ENCODE measurements at places on chromosomes 3 and 15.

GRCh38 chr3:160661660-160662059 is 15.3 kb upstream of the ARL14 start:
- DNase-seq, result no peak

DNA sequence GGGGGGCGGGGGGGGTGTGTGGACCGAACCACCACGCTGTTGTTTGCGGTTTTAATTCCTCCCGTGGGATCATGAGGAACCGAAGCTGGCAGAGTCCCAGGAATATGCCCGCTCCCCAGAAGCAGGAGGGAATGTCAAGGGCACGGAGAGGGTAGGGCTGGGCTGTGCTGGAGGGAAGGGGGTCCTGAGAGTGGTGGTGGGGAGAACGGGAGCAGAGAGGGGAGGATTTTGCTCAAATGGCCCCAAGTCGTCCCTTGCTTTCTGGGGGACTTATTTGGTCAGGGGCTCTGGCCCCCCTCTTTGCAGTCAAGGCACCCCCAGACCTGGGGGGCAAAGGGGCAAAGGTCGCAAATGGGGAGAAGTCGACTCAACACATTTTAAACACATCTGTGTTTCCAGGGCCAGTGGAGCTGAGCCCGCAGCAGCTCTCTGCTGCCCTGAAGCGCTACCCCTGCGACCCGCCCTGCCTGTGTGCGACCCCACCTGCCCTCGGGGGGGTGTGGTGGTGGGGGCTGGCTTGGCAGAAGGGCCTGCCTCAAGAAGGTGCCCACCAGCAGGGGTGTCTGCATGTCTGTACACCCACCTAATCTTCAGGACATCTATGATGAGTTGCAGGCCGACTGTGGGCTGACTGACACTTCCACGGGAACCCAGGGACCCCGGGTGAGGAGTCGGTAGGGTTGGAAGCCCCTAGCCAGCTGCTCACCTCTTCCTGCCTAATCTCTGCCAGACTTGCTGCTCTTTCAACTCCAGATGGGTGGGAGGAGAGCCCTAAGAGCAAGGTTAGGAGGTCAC is 602 bp upstream of the ATP2B2 start:
- no peak for DNase-seq

GRCh38 chr3:116367761-116368395 is 77.4 kb downstream of the LSAMP start:
- no peak for DNase-seq

- DNase-seq, result no peak
Measured at GRCh38 chr3:197019535-197019934, 10.1 kb downstream of the MELTF start.

- DNase-seq, result no peak
Measured at GRCh38 chr3:184196536-184196935, 10.5 kb downstream of the ABCF3 start.

- no peak for DNase-seq
Measured at GRCh38 chr3:63966871-63967270, 54.7 kb upstream of the SCAANT1 start.

GRCh38 chr15:49361370-49361769 is 61.7 kb upstream of the FGF7 start:
- no peak for DNase-seq

DNA sequence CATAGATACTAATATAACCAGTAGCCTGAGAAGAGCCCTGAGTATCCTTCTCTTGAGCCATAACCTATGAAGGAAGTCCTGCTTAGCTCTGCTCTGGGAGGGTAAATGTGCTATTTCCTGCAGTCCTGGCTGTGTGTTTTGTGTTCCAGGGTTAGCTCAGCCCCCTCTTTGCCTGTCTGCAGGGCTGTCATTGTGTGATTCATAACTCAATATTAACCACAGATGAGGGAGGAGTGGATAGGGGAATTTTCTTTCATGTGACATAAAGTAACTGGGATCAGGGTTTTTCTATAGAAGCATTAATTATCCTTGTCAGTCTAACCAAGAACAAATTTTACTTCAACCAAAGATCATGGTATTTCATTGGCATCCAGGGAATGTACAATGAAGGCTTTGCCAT is 183.3 kb upstream of the ZBTB20 start:
- no peak for DNase-seq

- peak; percentile 10 for DNase-seq
Measured at GRCh38 chr3:46504789-46505188, 7.0 kb downstream of the RTP3 start.

GRCh38 chr3:162740941-162741596 is 1244.5 kb downstream of the OTOL1 start:
- DNase-seq, result no peak
